ENCODE measurements at places on chromosomes 12 and 14. TPM values are rescaled to one million over a fixed set of nuclear protein-coding genes. Genes with fewer than 3 reads are reported as not detected.

- H3K36me3 ChIP-seq = no peaks in the 10 kb centered on the region
- H3K4me1 ChIP-seq = peaks cover 22% of the 10 kb centered on the region
- H3K27me3 ChIP-seq = no peaks in the 10 kb centered on the region
- DNase-seq = no peak
These were observed 12.5 kb downstream of the KRT8 start for GRCh38 chr12:52892207-52892852.

GRCh38 chr14:29463727-29464395 lies 463.8 kb downstream of the PRKD1 start:
- no peak overlapping the region for H3K27ac ChIP-seq
- H3K36me3 ChIP-seq = no peaks in the 10 kb centered on the region
- DNase-seq = peak; percentile 29

- H3K36me3 ChIP-seq = no peaks in the 10 kb centered on the region
- no peaks in the 10 kb centered on the region for H3K4me1 ChIP-seq
- H3K27me3 ChIP-seq = no peaks in the 10 kb centered on the region
- no peak overlapping the region for H3K4me3 ChIP-seq
- H3K27ac ChIP-seq = no peak overlapping the region
These were observed 14.0 kb upstream of the KLRD1 start for GRCh38 chr12:10293570-10294227.

Gene LBHD2
- total RNA-seq = not detected

Gene RNF212B
- total RNA-seq = not detected

GRCh38 chr14:96756745-96757144 lies 40.4 kb upstream of the VRK1 start:
- no peak for DNase-seq
- H3K4me3 ChIP-seq = no peak overlapping the region
- peaks cover 17% of the 10 kb centered on the region for H3K27me3 ChIP-seq
- H3K36me3 ChIP-seq = no peaks in the 10 kb centered on the region

Gene HOXC9
- 1.5 TPM for total RNA-seq

Gene KRT86
- total RNA-seq = 1.2 TPM

DNA sequence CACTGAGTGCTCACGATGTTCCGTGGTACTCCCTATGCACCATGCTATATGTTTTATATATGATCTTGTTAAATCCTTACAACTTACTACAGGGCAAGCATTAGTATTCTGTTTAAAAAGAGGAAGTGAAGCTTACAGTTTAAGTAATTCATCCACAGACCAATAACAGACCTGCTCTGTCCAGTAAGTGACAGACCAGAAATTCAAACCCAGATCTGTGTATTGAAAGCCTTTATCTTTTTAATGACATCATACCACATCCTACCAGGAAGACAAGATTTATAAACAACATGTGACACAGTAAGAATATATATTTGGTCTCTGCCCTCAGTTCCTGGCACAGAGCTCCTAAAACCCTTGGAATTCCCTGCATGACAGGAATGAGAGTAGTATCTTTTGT lies 206.5 kb downstream of the STXBP6 start:
- no peak overlapping the region for H3K27ac ChIP-seq
- H3K4me1 ChIP-seq = no peaks in the 10 kb centered on the region
- H3K27me3 ChIP-seq = no peaks in the 10 kb centered on the region
- no peak for DNase-seq
- H3K36me3 ChIP-seq = no peaks in the 10 kb centered on the region

GRCh38 chr14:35760143-35760542 lies 49.0 kb downstream of the RALGAPA1 start:
- H3K4me1 ChIP-seq = no peaks in the 10 kb centered on the region
- H3K36me3 ChIP-seq = no peaks in the 10 kb centered on the region
- H3K27ac ChIP-seq = no peak overlapping the region
- H3K4me3 ChIP-seq = no peak overlapping the region
- no peak for DNase-seq

GRCh38 chr12:124734224-124734788 lies 129.4 kb downstream of the SCARB1 start:
- H3K27me3 ChIP-seq = no peaks in the 10 kb centered on the region
- peaks cover 18% of the 10 kb centered on the region for H3K4me1 ChIP-seq
- no peak for DNase-seq

DNA sequence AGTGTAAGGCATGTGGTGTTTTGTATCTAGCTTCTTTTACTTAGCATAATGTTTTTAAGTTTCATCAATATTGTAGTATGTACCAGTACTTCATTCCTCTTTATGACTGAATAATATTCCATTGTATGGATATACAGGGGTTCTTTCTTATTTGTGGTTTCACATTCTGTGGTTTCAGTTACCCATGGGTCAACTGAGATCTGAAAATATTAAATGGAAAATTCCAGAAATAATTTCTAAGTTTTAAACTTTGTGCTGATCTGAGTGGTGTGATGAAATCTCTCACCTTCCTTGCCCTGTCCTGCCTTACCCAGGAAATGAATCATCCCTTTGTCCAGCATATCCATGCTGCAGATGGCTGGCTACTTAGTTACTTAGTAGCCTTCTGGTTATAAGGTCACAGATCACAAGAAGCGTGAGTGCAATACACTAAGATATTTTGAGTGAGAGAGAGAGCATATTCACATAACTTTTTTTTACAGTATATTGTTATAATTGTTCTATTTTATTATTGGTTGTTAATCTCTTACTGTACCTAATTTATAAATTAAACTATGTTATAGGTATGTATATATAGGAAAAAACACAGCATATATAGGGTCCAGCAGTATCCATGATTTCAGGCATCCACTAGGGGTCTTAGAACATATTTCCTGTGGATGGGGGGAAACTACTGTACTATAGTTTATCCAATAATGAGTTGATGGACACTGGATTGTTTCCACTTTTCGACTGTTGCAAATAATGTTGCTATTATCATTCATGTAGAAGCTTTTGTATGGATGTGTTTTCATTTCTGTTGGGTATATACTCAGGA lies 59.6 kb upstream of the LRTM2 start:
- no peak overlapping the region for H3K4me3 ChIP-seq
- H3K36me3 ChIP-seq = no peaks in the 10 kb centered on the region
- no peaks in the 10 kb centered on the region for H3K27me3 ChIP-seq

- no peak overlapping the region for H3K4me3 ChIP-seq
- H3K27me3 ChIP-seq = no peaks in the 10 kb centered on the region
- peaks cover 15% of the 10 kb centered on the region for H3K4me1 ChIP-seq
- no peak overlapping the region for H3K27ac ChIP-seq
- peak; percentile 28 for DNase-seq
- no peaks in the 10 kb centered on the region for H3K36me3 ChIP-seq
These were observed 5.3 kb upstream of the PSMD9 start for GRCh38 chr12:121883315-121883660.

DNA sequence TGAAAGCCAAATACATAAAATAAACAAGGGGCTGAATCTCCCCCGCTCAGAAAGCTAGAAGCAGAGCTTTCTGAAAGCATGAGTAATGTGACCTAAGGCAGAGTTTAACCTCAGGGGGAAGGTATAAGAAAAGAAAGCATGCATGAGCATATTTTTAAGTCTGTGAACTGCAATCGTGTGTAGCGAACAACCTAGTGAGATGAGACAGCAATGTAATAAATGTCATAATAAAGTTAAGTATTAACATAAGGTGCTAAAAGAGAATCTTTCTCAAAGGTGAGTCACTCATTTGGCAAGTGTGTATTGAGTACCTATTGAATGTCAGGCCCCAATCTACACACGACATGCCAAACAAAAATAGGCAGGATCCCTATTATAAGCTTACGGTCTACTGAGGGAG lies 14.2 kb upstream of the WDR20 start:
- H3K4me3 ChIP-seq = peak overlapping the region; percentile 49
- peak; percentile 89 for DNase-seq
- H3K27me3 ChIP-seq = no peaks in the 10 kb centered on the region

DNA sequence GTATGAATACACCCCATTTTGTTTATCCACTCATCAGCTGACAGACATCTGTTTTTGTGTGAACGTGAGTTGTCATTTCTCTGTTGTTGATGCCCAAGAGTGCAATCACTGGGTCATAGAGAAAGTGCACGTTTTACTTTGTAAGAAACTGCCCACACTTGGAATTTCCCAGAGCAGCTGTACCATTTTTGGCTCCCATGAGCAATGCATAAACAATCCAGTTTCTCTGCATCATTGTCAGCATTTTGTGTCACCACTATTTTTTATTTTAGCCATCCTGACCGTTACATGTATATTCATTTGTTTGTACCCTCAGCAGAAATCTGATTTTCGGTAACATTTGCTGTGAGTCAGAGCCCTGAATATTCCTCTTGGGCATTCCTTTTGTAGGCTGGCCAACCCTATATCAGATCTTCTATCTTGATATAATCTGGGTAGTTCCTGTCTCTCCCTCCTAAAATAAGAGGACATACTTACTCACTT lies 62.7 kb downstream of the RBM19 start:
- H3K27me3 ChIP-seq = no peaks in the 10 kb centered on the region
- peaks cover 26% of the 10 kb centered on the region for H3K36me3 ChIP-seq
- no peak overlapping the region for H3K27ac ChIP-seq
- DNase-seq = peak; percentile 39
- no peak overlapping the region for H3K4me3 ChIP-seq
- H3K4me1 ChIP-seq = no peaks in the 10 kb centered on the region

Gene NELL2
- 0.80 TPM for total RNA-seq

DNA sequence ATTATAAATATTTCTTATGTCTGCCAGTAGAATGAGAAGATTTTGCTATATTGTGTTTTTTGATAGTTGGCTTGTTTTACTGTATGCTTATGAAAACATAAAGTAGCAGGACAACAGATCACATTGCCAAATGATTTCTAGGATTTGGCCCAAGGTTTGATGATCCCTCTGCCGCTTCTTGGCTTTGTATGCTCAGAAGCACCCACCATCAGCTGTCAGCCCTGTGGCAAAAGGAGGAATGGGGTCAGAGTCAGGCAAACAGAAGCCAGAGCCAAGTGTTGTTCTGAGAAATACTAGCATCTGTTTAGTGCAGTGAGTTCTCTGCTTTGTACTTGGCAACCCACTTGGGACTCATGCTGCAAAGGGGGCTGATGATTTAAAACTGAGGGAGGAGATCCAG lies 152.2 kb downstream of the PDE3A start:
- H3K4me1 ChIP-seq = no peaks in the 10 kb centered on the region
- H3K27ac ChIP-seq = no peak overlapping the region
- H3K4me3 ChIP-seq = no peak overlapping the region

- no peaks in the 10 kb centered on the region for H3K36me3 ChIP-seq
- DNase-seq = no peak
- no peak overlapping the region for H3K27ac ChIP-seq
- H3K4me3 ChIP-seq = no peak overlapping the region
- no peaks in the 10 kb centered on the region for H3K27me3 ChIP-seq
These were observed 7.9 kb upstream of the VAMP1 start for GRCh38 chr12:6478416-6478815.

- DNase-seq = no peak
- H3K4me3 ChIP-seq = no peak overlapping the region
- H3K27ac ChIP-seq = no peak overlapping the region
These were observed 11.1 kb downstream of the RASSF3 start for GRCh38 chr12:64621257-64621942.

Gene AQP6
- not detected for total RNA-seq

DNA sequence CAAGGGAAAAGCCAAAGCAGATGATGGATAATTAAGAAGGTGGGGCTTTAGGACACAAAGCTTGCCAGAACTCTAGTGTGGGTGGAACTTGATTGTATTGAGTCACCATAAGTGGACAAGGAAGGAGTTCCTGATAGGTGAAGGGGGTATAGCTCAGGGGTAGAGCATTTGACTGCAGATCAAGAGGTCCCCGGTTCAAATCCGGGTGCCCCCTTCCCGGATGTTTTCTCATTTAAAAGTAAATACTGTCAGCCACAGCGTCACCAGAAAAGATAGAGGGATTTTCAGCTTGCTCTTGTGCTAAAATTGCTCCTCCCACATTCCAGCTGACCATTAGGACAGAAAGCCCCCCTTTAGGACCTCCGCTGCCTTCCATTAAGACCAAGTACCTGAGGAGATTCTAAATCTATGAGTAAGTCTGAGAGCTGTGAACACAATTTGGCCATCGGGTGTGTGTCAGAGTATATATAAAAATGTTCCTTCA lies 36.6 kb downstream of the DCAF4 start:
- peak; percentile 91 for DNase-seq
- H3K27ac ChIP-seq = peak overlapping the region; percentile 69
- no peaks in the 10 kb centered on the region for H3K27me3 ChIP-seq
- peaks cover 27% of the 10 kb centered on the region for H3K36me3 ChIP-seq
- H3K4me3 ChIP-seq = no peak overlapping the region

Gene HCAR1
- total RNA-seq = 4.7 TPM

- H3K4me1 ChIP-seq = peaks cover 16% of the 10 kb centered on the region
- peak within 1 kb of the TSS; percentile 84 for H3K27ac ChIP-seq
- H3K27me3 ChIP-seq = no peaks in the 10 kb centered on the region
- peak; percentile 13 for DNase-seq
These were observed at the start of gene AP4S1 for GRCh38 chr14:31025367-31026076. AP4S1 (plus strand) TSS chr14:31025649; CDS start chr14:31066197, 40,548 bp downstream.

Gene HOXC4
- 2.6 TPM for total RNA-seq

Gene ABCD2
- not detected for total RNA-seq

Gene CABP1
- total RNA-seq = not detected

- DNase-seq = no peak
- H3K4me1 ChIP-seq = no peaks in the 10 kb centered on the region
- no peaks in the 10 kb centered on the region for H3K27me3 ChIP-seq
- no peak overlapping the region for H3K27ac ChIP-seq
These were observed 1177.6 kb downstream of the GALC start for GRCh38 chr14:86815341-86815740.

GRCh38 chr14:34085695-34086094 lies 134.8 kb upstream of the EGLN3 start:
- H3K27ac ChIP-seq = no peak overlapping the region
- H3K27me3 ChIP-seq = no peaks in the 10 kb centered on the region
- no peak for DNase-seq
- H3K36me3 ChIP-seq = no peaks in the 10 kb centered on the region
- no peak overlapping the region for H3K4me3 ChIP-seq

DNA sequence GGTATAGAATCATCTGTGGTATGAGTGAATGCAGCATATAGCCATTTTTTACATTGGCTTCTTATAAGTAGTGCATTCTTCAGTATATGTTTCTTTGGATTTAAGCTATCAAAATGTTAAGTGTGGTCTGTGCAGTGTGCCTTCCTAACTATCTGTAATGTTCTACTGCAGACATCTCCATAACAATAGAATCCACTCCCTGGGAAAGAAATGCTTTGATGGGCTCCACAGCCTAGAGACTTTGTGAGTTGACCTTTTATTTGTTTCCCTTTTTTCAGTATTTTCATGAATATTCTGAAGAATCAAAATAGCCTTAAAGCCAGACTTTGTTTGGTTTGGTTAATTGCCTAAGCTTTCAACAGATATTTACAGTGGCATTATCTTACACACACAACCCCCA lies 107.2 kb downstream of the ZFC3H1 start:
- H3K4me1 ChIP-seq = 0 out of 2 replicates have a peak, but pooled peaks cover 5% of the 10 kb centered on the region
- no peaks in the 10 kb centered on the region for H3K36me3 ChIP-seq
- no peak overlapping the region for H3K27ac ChIP-seq
- no peak overlapping the region for H3K4me3 ChIP-seq

DNA sequence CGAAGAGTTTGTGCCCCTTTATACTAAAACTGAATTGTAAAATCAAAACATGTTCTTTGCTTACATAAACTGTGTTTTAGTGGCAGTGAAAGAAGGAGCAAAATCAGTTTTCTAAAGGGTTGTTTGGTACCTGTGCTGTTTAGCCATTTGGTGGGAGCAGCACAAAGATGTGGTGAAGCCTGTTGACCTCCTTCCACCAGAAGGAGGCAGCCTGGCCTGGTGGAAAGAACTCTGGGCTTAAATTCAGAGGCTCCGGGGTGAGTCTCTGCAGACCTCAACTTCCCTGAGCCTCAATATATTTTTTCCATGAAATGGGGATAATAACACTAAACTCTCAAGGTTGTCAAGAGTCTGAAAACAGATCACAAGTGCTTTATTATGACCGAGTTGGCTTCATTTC lies 502.5 kb downstream of the VRK1 start:
- no peak overlapping the region for H3K4me3 ChIP-seq
- no peak overlapping the region for H3K27ac ChIP-seq
- DNase-seq = no peak
- peaks cover 97% of the 10 kb centered on the region for H3K27me3 ChIP-seq
- no peaks in the 10 kb centered on the region for H3K36me3 ChIP-seq

Gene TMEM179
- not detected for total RNA-seq
